ENCODE measurements at places on chromosomes 11 and 22.
A peak's percentile ranks its signal among the peaks of the same experiment; 100 is the strongest.

DNA sequence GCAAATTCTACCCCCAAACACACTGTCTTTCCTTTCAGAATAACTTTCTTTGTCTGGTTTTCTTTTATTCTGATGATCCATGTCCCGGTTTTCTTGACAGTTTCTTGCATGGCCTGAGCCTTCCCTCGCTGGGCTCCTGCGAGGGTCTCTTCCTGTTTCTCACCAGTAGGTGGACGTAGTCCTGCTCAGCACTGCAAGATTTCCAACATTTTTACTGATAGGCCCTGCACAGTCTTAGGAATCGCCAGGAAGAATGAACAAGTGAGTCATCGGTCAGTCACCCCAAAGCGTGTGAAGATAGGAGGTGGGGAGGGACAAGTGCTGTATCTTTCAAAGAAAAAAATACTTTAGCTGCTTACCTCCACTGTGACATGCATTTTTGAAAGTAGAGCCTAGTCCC, 16.9 kb upstream of the KIRREL3 start:
- DNase-seq: peak; percentile 45

DNA sequence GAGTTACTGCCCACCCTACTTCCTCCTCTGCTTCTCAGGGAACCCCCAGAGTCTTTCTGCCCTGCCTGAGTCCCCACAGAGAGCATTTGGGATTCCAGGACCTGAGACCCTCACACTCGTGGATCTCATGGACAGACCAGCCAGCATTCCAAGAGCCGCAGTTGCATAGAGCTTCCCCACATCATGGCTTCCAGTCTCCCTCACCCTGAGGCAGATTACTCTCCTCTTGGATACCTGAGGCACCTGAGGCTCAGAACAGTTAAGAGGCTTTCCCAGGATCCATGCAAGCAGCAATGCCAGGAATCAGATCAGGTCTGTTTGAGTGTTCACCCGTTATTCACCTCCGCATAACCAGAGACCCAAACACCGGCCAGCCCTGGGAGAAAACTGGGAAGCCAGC, 102.2 kb downstream of the TRIM29 start:
- no peak for DNase-seq

GRCh38 chr11:60701469-60701818, 2.0 kb downstream of the MS4A8 start:
- DNase-seq: no peak

DNA sequence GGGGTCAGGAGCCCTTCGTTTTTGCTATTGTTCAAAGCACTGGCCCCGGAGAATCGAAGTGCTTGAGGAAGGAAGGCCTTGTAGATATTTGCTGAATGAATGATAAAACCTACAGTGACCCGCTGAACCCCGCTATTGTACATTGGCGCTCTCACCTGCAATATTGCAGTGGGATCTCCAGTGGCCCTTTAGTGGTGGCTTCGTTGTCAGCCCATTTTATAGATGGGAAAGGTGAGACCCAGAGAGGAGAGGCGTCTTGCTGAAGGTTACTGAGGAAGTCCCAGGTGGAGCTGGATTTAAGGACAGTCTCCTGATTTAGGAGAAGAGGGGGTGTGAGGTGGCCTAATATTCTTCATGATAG, 1.2 kb downstream of the CDC42EP2 start:
- no peak for DNase-seq

GRCh38 chr11:35953081-35953760, 9.4 kb downstream of the LDLRAD3 start:
- DNase-seq: no peak
